GM18507 (cell line): ENCODE measurements at places on chromosomes 4 and X.

DNA sequence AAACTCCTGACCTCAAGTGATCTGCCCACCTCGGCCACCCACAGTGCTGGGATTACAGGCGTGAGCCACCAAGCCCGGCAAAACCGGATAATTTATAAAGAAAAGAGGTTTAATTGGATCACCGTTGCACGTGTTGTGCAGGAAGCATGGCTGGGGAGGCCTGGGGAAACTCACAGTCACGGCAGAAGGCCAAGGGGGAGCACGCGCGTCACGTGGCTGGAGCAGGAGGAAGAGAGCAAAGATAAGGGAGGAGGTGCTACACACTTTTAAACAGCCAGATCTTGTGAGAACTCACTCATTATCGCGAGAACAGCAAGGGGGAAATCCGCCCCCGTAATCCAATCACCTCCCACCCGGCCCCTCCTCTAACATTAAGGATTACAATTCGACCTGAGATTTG, 177.9 kb upstream of the TENM3 start:
- no peak for DNase-seq

DNA sequence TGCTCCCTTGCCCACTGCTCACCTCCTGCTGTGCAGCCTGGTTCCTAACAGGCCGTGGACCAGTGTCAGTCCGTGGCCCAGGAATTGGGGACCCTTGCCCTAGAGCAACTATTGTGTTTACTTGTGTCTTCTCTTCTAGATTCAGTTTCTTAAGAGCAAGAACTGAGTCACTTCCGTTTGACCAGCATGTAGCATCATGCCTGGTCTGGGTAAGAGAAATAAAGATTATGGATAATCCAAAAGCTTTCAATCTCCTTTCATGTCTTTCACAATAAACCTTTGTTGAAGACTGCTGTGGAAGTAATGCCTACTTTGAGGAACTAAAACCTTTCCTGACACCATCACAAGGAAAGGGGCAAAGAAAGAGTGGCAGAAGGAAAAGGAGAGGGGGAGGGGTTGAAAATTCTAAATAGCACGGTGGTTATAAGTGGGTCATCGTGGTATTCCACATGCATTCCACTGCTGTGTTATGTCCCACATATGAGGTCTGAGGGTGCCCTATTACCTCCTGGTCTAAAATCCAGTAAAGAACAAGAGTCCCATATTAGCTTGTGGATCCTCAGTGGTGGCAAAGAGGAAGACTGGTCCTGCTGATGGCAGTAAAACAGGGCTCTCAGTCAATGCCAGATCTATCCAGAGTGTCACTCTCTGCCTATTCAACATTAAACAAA, 133.4 kb downstream of the RASL11B start:
- DNase-seq = no peak

DNA sequence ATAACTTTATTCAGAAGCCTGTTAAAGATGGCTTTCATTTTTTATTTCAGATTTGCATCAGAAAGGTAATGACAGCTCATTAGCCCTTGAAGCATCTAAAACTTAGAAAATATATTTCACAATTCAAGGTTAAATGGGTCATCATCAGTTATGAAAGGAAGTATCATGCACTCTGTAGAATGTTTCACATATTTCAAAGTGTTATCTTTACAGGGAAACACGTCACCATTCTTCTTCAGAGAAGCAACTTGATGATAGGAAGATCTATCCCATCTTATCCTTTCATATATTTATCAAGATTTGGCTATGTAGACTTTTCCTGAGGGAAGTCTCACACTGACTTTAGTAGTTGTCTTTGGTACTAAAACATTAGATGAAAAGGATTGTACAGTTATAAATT, 277.8 kb downstream of the TENM3 start:
- no peak for DNase-seq

DNA sequence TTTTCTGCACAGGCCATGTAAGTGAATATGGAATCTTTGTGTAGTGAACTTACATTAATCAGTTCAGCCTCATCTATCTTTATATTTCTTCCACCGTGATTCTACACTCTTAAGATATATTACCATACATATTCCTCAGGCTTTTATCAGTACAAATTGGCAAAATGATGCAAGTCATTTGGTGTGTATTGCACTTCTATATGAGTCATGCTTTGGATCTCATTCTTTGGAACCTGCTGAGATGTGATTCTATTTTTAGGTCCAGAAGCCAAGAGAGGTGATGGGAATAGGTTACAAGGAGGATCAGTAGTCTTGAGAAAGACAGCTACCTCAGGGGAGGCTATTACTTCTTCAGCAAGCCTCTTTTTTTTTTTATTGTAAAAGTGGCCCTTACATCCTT, 204.4 kb downstream of the ZNF330 start:
- DNase-seq = no peak

- no peak for DNase-seq
These were observed 45.2 kb upstream of the BMP15 start for GRCh38 chrX:50865311-50865710.

DNA sequence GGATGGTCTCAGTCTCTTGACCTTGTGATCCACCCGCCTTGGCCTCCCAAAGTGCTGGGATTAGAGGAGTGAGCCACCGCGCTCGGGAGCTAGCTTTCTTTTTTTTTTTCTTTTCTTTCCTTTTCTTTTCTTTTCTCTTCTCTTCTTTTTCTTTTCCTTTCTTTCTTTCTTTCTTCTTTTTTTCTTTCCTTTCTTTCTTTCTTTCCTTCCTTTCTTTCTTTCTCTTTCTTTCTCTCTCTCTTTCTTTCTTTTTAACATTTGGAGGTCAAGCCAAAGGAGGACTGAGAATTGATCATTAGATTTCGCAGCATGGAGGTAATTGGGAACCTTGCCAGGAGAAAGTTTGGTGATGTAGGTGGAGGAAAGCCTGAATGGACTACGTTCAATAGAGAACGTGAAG, 67.4 kb downstream of the LARP7 start:
- no peak for DNase-seq

GRCh38 chr4:183161630-183162029, 62.6 kb downstream of the WWC2 start:
- no peak for DNase-seq
